ENCODE measurements at places on chromosomes 13 and 19.
A peak's percentile ranks its signal among the peaks of the same experiment; 100 is the strongest.

- DNase-seq = no peak
Measured at GRCh38 chr19:47714339-47714738, 1.1 kb downstream of the EHD2 start.

DNA sequence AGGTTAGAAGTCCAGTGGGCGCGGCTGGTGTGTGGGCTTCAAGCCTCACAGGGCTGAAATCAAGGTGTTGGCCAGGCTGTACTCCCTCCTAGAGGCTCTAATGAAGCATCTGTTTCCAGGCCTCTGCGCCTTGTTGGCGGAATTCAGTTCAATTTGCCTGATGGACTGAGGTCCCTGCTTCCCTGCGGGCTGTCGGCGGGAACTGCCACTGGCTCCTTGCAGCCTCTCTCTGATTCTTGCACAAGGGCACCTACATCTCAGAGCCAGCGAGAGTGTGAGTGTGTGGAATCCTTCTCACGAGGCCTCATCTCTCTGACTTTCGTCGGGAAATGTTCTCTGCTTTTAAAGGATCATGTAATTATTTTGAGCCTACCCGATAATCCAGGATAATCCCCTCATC lies 128.6 kb downstream of the DLEU7 start:
- DNase-seq = no peak

GRCh38 chr19:1360818-1361461 lies 22.8 kb upstream of the NDUFS7 start:
- no peak for DNase-seq

DNA sequence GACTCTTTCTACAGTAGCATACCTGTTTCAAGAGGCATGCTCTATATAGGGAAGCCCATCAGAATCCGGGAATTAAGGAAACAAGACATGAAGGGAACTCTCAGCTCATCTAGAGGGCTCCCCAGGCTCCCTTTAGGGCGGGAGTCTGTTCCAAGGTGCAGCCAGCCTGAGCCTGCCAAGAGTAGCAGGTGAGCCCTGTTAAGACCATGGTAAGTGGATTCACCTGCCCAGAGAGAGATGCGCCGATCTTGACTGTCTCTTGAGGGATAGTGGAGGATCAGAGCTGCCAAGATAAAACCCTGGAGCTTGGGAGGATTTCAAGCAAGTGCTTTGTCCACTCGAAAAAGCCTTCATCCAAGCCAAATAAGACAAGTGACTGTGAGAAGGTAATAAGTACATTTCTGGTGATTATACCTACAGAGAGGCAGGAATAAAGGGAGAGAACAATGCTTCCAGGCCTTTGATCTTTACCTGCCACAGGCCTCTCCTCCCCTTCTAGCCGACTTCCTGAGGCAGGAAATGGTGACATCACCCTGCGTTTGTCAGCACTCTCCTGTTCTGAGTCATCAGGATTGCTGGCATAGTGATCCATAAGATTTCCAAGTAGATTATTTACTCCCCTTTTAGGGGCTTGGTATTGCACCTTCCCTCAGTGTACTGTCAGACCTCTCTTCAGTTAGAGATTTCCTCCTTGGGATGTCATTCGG lies 31.5 kb downstream of the KLF5 start:
- no peak for DNase-seq

GRCh38 chr19:5957170-5957569 lies 20.8 kb downstream of the RANBP3 start:
- no peak for DNase-seq

DNA sequence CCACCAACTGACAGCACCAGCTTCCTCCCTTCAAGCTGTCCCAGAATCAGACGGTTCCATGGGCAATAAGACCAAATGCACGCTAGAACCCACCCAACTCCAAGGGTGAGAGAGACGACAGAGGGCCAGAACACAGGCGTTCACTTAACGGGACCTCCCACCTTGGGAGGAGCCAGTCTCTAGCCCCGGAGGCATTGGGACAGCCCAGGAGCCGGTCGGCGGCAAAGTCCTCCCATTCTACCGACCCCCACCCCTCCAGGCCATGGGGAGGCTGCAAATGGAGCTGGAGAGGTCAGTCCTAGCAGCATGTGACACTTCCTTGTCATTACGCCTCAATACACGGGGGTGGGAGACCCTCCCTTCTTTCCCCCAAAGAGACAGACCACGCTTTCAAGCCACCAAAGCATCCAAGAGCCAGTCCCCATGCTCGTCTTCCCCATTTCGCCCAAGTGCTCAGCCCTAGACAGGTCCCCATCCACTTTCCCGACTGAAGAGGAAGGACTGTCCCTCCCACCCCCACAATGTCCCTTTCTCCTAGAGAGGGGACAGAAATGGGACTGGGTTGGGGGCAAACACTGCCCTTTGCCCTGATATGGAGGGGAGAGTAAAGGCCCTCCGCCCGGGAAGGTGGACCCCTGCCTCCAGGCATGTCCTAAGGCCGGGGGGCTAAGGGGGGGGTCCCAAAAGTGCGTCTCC lies 964 bp downstream of the KHSRP start:
- DNase-seq = peak; percentile 77

GRCh38 chr13:79681069-79681468 lies 200.1 kb downstream of the NDFIP2 start:
- no peak for DNase-seq

DNA sequence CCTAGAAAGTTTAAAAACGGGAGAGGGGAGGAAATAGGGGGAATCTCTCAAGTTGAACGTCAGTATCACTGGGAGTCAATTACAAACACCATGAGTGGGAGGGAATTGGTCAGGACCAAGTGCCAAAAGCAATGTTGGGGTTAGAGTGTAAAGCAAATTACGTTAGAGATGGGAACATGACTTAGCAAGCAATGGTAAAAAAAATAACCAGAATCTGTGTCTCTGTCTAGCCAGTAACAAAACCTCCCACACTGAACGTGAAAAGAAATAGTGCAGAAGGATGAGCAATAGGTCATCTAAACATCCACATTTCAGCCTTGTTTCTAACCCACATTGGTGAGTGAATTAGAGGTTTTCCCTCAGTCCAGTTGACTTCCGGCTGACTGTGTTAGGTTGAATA lies 242.2 kb downstream of the COG6 start:
- DNase-seq = no peak

DNA sequence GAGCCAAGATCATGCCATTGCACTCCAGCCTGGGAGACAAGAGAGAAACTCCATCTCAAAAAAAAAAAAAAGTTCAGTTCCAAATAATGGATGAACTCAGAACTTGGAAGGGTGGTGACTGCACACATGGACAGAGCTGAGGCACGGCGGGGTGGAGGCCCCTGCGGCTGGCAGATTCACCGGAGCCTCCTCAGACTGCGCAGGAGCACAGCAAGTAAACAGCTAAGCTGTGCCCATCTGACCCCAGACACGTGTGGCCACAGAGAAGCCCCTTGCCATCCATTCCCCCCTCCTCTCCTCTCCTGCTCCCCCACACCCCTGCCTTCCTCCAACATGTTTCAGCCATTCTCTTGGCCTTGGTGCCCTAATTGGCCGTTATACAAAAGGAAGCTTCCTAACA lies 15.6 kb upstream of the PROZ start:
- no peak for DNase-seq

GRCh38 chr19:20422216-20423205 lies 143.1 kb downstream of the ZNF737 start:
- DNase-seq = no peak

- DNase-seq = no peak
Measured at GRCh38 chr13:21059641-21060337, 1.6 kb downstream of the LATS2 start.

- DNase-seq = peak; percentile 99
Measured at GRCh38 chr13:114222461-114222968, 12.2 kb upstream of the CDC16 start.

DNA sequence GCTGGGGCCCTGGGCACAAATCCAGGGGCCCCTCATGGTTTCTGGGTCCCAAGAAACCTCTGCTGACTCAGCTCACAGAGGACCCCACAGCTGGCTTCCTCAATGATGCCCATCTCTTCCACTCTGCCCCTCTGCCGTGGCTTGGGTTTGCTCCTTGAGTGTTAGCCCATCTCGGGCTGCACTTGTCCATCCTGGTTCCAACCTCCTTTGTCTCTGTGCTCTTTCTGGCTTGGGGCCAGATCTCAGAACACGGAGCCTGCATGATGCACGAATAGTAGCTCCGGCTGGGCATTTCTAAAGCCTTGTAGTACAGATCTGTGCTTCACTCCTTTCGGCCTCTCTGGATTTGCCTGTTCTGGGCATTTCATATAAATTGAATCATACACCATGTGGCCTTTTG lies 53.8 kb downstream of the F2RL3 start:
- DNase-seq = no peak

DNA sequence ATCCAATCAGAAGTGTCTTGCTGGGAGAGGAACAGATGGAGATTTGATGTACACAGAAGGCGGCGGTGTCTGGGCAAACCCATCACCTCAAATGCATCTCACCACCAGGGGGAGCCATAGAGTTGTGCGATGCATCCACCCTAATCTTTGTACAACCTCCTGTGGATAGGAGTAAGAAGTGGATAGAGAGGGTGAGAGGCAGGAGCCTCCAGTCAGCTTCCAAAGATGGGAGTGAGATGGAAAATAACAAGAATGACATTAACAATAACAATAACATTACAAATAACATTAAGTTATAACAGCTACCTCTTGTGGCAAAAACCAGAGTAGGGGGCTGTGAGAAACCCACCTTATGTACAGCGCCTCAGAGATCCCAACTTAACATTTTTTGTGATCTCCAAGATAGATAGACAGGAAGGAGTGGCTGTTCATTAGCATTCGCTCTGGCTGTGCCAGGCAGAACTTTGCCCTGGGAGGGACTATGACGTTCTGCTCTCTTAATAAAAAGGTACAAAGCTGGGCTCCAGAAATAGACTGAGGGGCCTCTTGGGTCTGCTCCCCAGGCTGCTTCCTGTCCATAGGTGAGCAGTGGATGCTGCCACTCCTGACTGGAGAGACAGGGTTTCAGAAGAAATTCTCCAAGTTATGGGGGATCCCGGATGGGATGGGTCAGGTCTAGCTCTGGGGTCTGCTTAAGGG lies 5.2 kb upstream of the CEACAM18 start:
- peak; percentile 93 for DNase-seq

DNA sequence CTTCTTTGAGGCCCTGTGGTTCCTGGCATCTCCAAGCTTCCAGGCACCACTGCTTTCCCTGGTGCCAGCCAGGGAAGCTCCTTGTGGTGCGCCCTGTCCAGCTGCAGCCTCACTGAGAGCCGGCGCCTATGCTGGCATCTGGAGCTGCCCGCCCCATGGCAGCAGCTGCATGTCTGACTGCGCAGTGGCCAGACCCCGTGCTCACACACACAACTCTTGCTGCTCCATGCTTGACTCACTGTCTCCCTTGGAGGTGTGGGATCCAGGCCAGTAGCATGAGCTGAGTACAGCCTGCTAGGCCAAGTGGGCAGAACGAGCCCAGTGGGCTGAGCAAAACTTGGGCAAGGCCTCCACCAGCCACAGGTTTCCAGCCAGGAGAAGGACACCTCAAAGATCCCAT lies 11.5 kb upstream of the SUPT20H start:
- no peak for DNase-seq

GRCh38 chr19:984165-984967 lies at the start of gene WDR18:
Gene WDR18 (plus strand): TSS chr19:984345. CDS start chr19:984354, 9 bp downstream.
- DNase-seq = peak; percentile 96

DNA sequence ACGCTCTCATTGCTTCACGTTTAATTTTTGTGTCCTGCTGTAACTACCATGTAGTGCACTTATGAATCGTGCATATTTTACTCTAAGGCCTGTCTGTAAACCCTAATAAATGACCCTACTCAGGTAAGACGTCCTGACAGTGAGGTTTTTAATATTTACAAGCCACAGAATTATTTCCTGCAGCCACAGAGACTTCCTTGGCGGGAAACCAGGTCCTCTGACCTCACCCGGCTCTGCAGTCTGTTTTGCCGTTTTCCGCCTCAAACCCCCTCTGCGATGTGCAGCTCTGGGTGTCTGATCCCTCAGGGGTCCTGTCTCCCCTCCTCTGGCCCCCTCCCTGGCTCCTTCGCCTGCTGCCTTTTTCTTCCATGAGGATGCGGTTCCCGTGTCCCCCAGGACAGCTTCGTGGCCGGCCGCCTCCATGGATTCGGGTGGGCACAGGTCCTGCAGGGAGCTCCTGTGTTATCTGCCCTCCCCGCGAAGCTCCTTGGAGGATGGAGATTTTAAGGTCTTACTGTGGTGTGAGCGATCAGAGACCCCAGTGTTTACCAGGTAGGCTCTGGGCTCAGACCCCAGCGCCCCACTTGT lies 66.3 kb downstream of the MCF2L start:
- no peak for DNase-seq

DNA sequence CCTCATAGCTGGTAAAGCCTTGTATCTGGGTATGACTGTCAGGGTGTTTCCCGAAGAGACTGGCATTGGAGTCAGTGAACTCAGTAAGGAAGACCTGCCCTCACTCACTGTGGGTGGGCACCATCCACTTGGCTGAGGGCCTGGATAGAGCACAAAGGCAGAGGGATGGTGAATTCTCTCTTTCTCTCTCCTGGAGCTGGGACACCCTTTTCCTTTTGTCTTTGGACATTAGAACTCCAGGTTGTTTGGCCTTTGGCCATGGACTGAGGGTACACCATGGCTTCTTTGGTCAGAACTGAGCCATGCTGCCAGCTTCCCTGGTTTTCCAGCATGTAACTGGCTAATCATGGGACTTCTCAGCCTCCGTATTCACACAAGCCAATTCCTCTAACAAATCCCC lies 4.6 kb upstream of the CEACAM1 start:
- no peak for DNase-seq

GRCh38 chr19:11410682-11411081 lies 8.4 kb downstream of the RGL3 start:
- DNase-seq = no peak

GRCh38 chr13:110712081-110712848 lies 1.2 kb upstream of the ING1 start:
- DNase-seq = peak; percentile 93

- DNase-seq = no peak
Measured at GRCh38 chr19:20247016-20247683, 80.1 kb downstream of the ZNF486 start.

DNA sequence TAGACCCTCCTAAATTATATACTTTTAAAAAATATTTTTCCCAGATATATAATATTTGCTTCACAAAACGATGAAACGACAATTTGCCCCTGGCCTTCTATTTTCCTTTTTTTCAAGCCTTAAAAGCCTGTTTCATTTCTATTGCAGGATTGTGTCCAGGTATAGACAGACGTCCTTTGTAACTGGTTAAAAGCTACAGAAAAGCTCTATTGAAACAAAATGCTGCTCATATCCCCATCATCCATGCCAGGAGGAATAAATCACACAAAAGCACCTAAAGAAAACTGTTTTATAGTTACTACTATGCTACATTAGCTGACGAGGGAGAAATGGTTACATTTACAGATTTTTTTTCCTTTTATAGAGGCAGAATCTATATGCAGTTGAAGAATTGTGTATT lies 765.1 kb downstream of the DIAPH3 start:
- no peak for DNase-seq

GRCh38 chr13:100115693-100116254 lies 26.9 kb downstream of the PCCA start:
- DNase-seq = no peak
